ENCODE measurements at places on chromosomes 12 and 14. TPM values are rescaled to one million over a fixed set of nuclear protein-coding genes. Genes with fewer than 3 reads are reported as not detected.

GRCh38 chr12:88432531-88433490 lies 147.5 kb downstream of the KITLG start:
- H3K36me3 ChIP-seq = no peaks in the 10 kb centered on the region
- no peaks in the 10 kb centered on the region for H3K4me1 ChIP-seq
- DNase-seq = no peak
- no peak overlapping the region for H3K27ac ChIP-seq

DNA sequence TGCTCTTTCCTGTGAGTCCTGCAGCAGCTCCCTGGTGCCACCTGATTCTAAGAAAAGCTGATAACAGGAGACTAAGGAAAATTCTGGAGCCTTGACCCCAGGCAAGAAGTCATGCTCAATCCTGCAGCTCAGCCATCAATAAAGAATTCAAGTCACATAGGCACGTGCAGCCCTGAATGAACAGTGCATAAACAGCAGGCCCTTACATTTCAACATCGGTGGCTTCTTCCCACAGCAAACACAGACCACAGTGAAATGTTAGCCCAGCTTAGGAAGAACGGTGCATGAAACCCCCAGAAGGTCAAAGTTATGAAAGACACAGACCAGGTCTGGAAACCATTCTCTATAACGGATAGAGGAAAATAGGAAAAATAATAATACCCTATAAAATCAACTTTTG lies 10.5 kb downstream of the CINP start:
- peaks cover 3% of the 10 kb centered on the region for H3K4me1 ChIP-seq
- H3K27me3 ChIP-seq = no peaks in the 10 kb centered on the region

GRCh38 chr12:26100666-26101349 lies 24.0 kb downstream of the BHLHE41 start:
- H3K27ac ChIP-seq = no peak overlapping the region
- DNase-seq = no peak
- no peaks in the 10 kb centered on the region for H3K27me3 ChIP-seq
- H3K4me1 ChIP-seq = peaks cover 12% of the 10 kb centered on the region

- H3K4me1 ChIP-seq = peaks cover 20% of the 10 kb centered on the region
- no peaks in the 10 kb centered on the region for H3K36me3 ChIP-seq
- H3K27me3 ChIP-seq = no peaks in the 10 kb centered on the region
- peak overlapping the region; percentile 83 for H3K4me3 ChIP-seq
- no peak for DNase-seq
- peak overlapping the region; percentile 94 for H3K27ac ChIP-seq
Measured at GRCh38 chr12:75390156-75390898, 562 bp upstream of the GLIPR1L2 start.

- peak overlapping the region; percentile 99 for H3K27ac ChIP-seq
- no peaks in the 10 kb centered on the region for H3K36me3 ChIP-seq
- peak overlapping the region; percentile 93 for H3K4me3 ChIP-seq
Measured at GRCh38 chr12:124927201-124928094, 13.0 kb upstream of the UBC start.

DNA sequence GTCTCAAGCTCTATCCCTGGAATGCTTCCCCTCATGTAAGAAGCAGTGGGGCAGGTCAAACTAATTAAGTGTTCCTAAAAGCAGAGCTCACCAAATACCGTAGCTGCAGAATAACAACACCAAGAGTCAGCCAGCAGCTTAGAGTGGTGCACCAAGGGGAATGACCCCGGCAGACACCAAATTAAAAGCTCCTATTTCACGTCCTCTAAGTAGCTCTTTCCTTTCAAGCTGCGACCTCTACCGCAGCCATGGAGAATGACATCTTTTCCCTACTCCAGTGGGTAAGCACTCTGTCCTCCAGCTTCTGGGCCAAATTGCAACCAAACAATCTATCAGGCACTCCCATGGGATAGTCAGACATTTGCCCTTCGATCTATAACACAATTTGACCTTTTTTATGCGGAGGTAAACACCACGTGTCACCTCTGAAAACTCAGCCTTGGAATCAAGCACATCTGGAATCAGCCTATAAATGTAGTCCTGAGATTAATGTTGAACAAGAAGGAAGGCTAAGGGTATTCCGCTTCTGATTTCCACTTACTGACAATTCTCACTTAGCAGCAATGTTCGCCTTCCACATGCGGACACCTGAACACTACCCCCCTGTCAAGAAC lies 67.6 kb upstream of the CDKN3 start:
- no peaks in the 10 kb centered on the region for H3K36me3 ChIP-seq
- H3K4me3 ChIP-seq = no peak overlapping the region
- DNase-seq = peak; percentile 20
- H3K4me1 ChIP-seq = peaks cover 3% of the 10 kb centered on the region

DNA sequence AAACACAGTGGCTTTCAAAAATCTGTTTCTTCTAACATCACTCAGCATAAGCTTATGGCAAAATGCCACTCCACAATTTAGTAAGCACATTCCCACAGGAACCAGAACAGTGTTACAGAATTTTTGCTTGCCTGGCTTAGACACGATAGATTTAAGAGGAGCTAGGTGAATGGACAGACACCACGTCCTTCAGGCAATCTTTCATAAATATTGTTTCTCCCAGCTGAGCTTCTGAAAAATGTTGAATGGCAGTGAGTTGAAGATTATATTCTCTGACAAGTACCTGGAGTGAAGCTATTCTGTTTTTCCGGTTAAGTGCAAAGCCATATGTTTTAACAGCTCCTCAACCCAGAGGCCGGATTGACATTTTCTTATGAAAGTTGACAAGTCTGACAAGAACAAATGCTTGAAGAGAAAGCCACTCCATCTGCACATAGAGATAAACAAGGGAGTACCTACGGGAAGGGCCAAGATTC lies 102.0 kb downstream of the FSCB start:
- H3K27me3 ChIP-seq = no peaks in the 10 kb centered on the region
- H3K36me3 ChIP-seq = no peaks in the 10 kb centered on the region
- H3K27ac ChIP-seq = no peak overlapping the region
- H3K4me1 ChIP-seq = no peaks in the 10 kb centered on the region

GRCh38 chr14:80055226-80055625 lies 156.1 kb downstream of the DIO2 start:
- H3K4me3 ChIP-seq = no peak overlapping the region
- no peak for DNase-seq
- no peaks in the 10 kb centered on the region for H3K4me1 ChIP-seq
- no peaks in the 10 kb centered on the region for H3K27me3 ChIP-seq
- no peak overlapping the region for H3K27ac ChIP-seq

- H3K4me1 ChIP-seq = no peaks in the 10 kb centered on the region
- peak; percentile 72 for DNase-seq
- H3K36me3 ChIP-seq = no peaks in the 10 kb centered on the region
- H3K27ac ChIP-seq = no peak overlapping the region
- no peaks in the 10 kb centered on the region for H3K27me3 ChIP-seq
Measured at GRCh38 chr14:68862954-68863594, 70.2 kb upstream of the ZFP36L1 start.

DNA sequence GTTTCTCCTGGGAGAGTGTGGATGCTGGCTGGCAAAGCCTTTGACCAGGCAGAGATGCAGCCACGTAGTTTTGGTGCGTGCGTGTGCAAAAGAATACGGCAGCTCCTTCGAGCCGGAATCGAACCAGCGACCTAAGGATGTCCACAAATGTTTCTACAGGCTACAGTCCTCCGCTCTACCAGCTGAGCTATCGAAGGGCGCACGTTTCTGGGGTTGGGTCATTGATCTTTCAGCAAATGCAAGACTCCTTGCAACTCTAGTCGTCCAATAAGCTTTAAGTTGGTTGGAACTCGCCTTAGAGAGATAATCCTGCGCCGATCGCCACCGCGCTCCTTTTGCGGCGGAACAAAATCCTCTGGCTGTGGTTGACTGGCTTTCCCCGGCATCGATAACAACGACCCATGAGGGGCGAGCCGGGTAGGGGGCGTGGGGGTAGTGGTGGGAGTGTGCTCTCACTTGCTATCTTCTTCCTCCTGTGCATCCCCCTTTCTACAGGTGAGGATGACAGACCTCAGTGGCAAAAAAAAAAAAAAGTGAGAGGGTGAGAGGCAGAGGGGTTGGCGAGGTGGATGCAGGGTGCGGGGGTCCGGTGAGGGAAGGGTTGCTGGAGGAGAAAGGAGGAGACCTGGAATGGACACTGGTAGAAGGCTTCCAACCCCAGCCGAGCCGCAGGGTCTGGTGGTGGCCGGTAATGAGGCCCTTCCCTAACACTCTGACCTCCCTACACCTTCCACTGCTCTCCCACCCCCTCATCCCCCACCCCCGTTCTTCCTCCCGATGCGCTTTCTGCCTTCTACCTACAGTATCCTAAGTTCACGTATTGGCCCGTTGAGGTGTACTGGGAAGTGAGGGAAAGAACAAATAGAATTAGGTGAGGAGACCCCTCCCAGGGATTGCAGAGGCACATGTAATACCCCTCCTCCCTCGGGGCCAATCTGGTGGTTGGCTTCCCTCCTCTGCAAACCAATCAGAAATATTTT lies 11.8 kb upstream of the OR6S1 start:
- no peak overlapping the region for H3K4me3 ChIP-seq
- DNase-seq = no peak
- H3K4me1 ChIP-seq = no peaks in the 10 kb centered on the region
- peaks cover 21% of the 10 kb centered on the region for H3K27me3 ChIP-seq
- H3K27ac ChIP-seq = no peak overlapping the region

- no peaks in the 10 kb centered on the region for H3K27me3 ChIP-seq
- DNase-seq = no peak
- no peak overlapping the region for H3K27ac ChIP-seq
Measured at GRCh38 chr12:39780411-39780912, 160.9 kb upstream of the ABCD2 start.

DNA sequence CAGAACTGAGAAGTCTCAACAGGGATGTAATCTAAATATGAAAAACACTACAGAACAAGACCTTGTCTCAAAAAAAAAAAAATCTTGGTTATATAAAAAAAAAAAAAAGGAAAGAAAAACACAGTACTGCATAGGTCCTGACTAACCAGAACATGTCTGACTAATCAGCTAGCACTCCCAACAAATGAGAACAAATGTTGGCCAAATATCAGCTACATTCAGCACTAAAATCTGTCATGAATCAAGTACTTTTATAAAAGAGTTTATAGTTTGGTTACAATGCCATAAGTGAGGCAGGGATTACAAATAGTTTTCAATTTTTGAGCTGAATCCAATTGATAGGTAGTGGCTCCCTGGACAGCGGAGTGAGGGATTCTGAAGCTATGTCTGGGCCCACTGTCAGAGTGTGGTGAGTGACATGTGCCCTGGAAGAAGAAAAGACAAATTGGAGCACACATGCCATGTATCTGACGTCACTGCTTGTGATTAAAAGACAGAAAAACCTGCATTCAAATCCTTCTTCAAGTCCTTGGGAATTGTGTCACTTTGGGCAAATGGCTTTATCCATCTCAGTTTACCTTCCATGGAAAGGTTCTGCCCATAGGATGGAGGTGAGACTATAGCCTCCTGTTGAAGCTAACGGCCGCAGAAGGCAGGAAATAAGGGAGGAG lies 5.6 kb upstream of the FAM234B start:
- no peaks in the 10 kb centered on the region for H3K36me3 ChIP-seq
- no peak overlapping the region for H3K27ac ChIP-seq
- no peaks in the 10 kb centered on the region for H3K27me3 ChIP-seq
- no peak for DNase-seq
- no peak overlapping the region for H3K4me3 ChIP-seq
- H3K4me1 ChIP-seq = no peaks in the 10 kb centered on the region

NFATC4 gene
- 2.7 TPM for total RNA-seq

EML1 gene
- 40.4 TPM for total RNA-seq

BEGAIN gene
- 1.0 TPM for total RNA-seq

MGAT4C gene
- not detected for total RNA-seq

All from psoas muscle (tissue), 8 donors.